ENCODE measurements at places on chromosomes 1 and 21.

DNA sequence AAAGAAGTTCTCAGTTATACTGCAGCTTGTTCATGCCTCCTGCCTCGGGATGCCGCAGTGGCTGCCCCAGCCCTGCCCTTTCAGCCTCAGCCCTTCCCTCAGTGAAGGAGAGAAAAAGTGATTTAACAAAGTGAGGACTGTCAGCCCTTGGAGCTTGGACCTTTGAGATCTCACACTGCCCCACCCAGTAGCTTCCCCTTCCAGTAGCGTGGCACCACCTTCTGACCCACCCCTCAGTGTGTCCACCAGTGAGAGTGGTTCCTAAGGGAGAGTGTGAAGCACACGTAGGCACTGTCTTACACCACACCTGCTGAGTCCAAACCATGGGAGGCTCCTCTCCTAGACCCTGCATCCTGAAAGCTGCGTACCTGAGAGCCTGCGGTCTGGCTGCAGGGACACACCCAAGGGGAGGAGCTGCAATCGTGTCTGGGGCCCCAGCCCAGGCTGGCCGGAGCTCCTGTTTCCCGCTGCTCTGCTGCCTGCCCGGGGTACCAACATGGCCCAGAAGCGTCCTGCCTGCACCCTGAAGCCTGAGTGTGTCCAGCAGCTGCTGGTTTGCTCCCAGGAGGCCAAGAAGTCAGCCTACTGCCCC is at the start of gene CDA:
CDA (plus strand) TSS at position 464 of the 592 bp plus-strand sequence; CDS start at position 497, 33 bp downstream.
- no peak for DNase-seq

DNA sequence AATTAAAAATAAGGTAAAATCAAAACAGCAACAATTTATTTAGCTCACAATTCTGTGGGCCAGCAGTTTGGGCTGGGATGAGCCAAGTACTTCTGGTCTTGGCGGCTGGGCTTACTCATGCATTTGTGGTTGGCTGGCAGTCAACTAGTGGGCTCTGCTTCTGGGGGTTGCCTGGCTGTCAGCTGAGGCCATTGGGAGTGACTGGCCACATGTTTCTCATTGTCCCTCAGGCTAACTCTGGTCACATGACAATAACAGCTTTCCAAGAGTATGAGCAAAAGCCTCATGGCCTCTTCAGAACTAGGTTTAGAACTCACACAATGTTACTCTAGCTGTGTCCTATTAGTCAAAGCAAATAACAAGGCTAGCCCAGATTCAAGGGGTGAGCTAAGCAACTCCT is 15.6 kb upstream of the CHIA start:
- peak; percentile 1 for DNase-seq

- DNase-seq = no peak
Observed at GRCh38 chr1:199834711-199835110, 192.8 kb upstream of the NR5A2 start.

GRCh38 chr1:182631954-182632353 is 27.8 kb upstream of the RGS16 start:
- no peak for DNase-seq

GRCh38 chr1:244778344-244778743 is 57.1 kb upstream of the COX20 start:
- peak; percentile 67 for DNase-seq

DNA sequence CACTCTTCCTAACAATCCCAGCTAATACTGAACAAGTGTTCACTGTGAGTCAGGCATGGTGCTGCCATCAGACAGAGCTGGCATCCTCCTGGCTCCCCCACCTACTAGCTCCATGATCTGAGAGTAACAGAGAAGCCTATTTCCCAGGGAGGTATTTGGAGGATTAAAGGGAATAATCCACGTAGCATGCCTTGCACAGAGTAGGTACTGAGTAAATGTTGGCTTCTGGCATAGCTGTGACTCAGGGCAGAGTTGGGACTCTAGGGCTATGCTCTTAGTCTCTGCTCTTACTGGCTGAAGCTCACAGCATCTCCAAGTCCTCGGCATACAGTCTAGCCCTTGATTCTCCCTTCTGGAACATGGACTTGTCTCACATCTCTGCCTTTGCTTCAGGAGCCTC is 8.2 kb downstream of the ARHGEF19 start:
- DNase-seq = no peak

DNA sequence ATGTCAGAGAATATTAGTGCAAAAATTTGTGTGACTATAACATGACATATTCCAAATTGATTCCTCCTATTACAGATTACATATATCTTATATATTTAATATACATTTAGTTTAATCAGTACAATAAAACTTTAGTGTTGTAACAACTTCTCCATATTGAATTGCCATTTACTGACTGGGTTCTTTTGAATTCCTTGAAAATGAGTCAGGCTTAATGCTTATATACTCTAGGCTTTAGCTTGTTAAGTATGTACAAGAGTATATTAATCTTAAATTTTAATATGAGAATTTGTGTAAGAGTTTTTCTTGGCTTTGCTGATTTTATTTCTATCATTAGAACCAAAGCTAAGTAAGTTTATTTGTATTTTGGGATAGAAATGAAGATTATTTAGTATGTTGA is 40.3 kb downstream of the XPR1 start:
- no peak for DNase-seq

GRCh38 chr1:56820755-56821461 is 1.7 kb upstream of the FYB2 start:
- DNase-seq = peak; percentile 57

- DNase-seq = no peak
Observed at GRCh38 chr1:98732985-98733781, 71.7 kb downstream of the SNX7 start.

DNA sequence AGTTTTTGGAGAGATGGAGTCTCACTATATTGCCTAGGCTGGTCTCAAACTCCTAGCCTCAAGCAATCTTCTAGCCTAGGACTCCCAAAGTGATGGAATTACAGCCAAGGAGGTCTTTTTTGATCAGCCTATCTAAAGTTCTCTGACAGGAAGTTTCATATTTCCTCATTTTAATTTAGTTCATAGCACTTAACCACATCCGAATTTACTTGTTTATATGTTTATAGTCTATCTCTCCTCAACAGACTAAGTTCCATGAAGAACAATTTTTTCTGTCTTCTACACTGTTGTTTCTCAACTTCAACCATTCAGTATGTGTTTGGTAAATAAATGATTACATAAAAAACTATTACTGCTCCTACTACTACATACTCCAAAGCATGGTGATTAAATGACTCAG is 47.9 kb downstream of the GON4L start:
- DNase-seq = no peak

GRCh38 chr1:230641900-230642262 is 400 bp upstream of the COG2 start:
- DNase-seq = no peak

- no peak for DNase-seq
Observed at GRCh38 chr1:215530401-215530984, 36.6 kb upstream of the KCTD3 start.

- DNase-seq = peak; percentile 13
Observed at GRCh38 chr1:208868554-208868953, 624.4 kb upstream of the PLXNA2 start.

DNA sequence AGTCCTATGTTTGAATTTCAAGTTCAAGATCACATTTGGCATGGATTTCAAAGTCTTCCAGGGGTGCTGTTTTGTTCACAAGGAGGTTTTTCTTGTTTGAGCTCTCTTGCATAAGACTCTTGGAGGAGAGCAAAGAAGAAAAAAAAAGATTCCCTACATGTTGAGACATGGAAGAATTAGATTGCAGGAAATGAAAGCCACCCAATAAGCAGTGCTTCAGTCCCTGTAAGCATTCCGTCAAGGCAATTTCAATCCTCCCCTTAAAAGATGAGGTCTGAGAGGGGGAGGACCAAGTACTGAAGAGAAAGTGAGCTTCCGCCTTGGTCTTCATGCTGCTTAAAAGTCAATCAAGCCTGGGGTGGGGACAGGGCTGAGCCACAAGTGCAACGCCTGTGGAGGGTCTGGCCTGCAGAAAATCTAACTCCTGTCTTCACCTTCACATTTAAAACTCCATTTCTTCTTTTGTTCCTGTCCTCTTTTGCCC is 50.2 kb downstream of the LPAR3 start:
- no peak for DNase-seq

GRCh38 chr1:19360016-19360415 is 47.9 kb downstream of the SLC66A1 start:
- DNase-seq = no peak

DNA sequence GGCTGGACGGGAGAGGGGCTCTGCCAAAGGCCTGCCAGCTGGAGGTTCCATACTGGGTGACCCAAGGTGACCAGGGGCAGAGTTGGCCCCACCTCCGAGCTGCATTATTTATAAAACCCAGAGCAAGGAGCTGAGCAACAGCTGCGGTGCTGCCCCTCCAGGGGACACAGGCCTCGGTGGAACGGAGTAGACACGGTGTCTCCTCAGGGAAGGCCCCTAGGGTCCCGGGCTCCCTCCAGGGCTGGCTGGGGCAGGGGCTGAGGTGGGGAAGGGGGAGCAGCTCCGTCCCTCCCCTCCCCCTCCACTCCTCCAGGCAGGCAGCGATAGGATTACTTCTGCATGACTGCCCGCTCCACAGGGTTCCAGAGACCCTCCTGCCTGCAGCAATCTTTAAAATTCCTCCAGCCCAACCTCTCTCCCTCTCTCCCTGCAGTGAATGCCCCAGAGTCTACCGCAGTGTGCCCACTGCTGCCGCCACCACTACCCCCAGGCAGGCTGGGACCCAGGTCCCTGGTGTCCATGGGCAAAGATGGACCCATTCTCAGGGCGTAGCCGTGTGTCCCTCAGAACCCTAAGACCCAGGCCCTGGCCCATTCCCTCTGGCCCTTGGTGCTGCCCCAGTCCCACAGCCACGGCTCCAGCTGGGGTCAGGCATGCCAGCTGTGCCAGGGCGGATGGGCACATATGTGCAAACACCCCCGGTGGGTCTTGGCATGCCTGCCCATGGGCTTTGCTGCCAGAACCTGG is 10.8 kb downstream of the AHDC1 start:
- DNase-seq = no peak

- no peak for DNase-seq
Observed at GRCh38 chr1:205211839-205212536, 486 bp upstream of the DSTYK start.

- no peak for DNase-seq
Observed at GRCh38 chr1:55275151-55275748, 60.1 kb upstream of the USP24 start.

DNA sequence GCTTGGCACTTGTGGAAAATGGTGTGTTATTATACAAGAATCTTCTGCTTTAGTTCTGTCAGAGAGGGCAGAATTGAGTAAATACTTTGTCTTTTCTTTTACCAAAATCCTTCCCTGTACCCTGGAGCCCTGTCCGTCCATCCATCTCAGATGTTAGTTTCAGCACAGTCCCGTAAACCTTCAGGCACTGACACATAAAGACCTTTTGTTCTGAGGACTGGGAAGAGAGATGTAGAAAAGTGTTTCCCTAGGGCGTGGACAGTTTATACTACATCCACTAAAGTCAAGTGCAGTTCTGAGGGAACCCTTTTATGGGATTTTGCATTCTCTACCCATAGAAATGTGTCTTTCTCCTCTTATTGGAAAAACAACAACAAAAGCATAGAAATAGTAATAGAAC is 162.4 kb downstream of the PDE4B start:
- no peak for DNase-seq

DNA sequence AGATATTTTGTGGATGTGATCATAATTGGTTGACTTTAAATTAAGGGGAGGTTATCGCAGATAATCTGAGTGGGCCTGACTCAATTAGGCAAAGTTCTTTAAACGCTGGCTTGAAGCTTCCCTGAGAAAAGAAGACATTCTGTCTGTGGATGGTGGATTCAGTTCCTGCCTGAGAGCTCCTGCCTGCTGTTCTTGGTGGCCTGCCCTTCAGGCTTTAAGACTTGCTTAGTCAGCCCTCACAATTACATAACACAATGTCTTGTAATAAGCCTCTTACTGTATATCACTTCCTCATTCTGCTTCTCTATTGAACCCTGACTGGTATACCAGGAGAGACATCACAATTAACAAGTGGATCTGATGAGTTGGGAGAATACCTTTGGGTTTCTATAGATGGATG is 50.2 kb downstream of the KCNJ6 start:
- no peak for DNase-seq

DNA sequence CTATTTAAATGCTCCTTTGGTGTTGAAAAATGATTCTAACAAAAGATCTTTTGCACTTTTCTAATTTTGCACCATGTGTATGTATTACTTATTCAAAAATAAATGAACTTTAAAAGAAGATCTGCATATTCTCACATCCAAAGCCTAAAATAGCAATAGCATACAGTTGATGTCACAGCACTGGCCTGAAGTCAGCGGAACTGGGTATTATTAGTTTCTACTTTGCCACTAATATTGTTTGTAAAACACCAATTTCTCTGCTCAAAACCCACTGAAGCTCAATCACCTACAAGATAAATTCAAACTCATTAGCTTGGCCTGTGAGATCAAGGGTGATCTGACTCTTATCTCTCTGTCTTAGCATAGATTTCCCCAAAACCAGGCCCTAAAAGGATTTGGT is 34.5 kb upstream of the BCAR3 start:
- no peak for DNase-seq

GRCh38 chr1:21891621-21892479 is 45.3 kb downstream of the HSPG2 start:
- no peak for DNase-seq

GRCh38 chr1:19274636-19275035 is 13.9 kb downstream of the AKR7A3 start:
- no peak for DNase-seq

- DNase-seq = no peak
Observed at GRCh38 chr1:187971851-187972250, 1143.1 kb downstream of the PLA2G4A start.

GRCh38 chr1:60620087-60620486 is 462.3 kb upstream of the NFIA start:
- DNase-seq = no peak

- DNase-seq = peak; percentile 71
Observed at GRCh38 chr1:230171356-230172015, 104.4 kb downstream of the GALNT2 start.

- DNase-seq = peak; percentile 42
Observed at GRCh38 chr1:42322577-42322976, 12.5 kb downstream of the FOXJ3 start.

DNA sequence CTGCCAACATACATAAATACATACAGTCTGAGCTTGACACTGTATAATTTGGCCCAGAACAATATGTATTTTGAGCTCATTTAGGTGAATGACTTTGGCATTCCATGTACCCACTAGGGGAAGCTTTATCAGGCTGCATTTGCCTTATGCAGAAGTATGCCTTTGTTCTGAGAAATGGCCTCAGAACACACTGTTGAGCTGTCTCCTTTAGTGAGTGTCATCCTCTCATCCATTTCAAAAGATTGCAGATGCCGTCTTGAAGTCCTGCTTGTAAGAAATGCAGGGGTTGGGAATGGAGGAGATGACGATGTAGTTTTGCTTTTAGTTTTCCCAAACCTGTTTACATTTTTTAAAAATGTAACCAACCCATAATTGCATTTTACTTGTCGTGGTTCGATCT is 14.8 kb upstream of the NBL1 start:
- DNase-seq = no peak

Data from fibroblast of skin of left quadriceps (primary cell).